Stimulated activated CD8-positive, alpha-beta memory T cell treated with anti-CD3 and anti-CD28 coated beads, Interleukin-7, amount 100 ng/mL, for 4 hours (primary cell): ENCODE measurements at places on chromosomes 3 and 15.

DNA sequence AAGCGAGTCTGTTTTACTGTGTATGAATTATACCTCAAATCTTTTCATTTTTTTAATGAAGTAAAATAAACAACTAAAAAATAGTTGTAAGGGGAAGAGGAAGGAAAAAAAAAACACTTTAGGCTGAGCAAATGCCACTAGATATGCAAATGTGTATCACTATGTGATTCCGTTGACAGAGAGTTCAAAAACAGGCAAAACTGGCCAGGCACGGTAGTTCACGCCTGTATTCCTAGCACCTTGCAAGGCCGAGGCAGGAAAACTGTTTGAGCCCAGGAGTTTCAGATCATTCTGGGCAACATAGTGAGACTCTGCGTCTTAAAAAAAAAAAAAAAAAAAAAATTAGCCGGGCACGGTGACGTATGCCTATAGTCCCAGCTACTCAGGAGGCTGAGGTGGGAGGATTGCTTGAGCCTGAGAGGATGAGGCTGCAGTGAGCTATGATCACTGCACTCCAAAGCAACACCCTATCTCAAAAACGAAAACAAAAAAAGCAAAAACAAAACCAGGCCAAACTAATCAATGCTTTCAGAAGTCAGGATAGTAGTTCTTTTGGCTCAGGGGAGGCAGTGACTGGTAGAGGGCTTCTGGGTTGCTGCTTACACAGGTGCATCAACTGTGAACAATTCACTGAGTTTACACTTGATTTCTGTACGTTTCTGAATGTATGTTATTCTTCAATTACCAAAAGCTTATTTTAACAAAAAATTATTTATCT, 7.4 kb downstream of the PRC1 start:
- no peak for DNase-seq

DNA sequence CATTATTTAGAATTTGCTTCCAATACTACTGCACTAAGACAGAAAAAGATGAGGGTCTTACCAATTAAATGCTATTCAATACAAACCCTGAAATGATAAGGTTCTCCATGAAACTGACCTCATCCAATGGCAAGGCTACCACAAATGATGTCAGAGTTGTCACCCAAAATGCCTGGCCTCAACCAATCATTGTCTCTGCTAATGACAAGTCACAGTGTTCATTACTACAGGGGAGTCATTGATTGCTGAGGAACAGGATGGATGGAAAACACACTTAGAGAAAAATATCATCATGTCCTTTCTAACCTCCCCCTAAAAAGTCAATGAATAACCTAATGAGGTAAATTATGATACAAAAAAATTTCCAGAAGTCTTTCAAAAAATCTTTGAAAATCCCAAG, 91.0 kb downstream of the FOXP1 start:
- no peak for DNase-seq

- DNase-seq: no peak
These were observed 8.0 kb downstream of the BCL2L10 start for GRCh38 chr15:52104532-52105004.

DNA sequence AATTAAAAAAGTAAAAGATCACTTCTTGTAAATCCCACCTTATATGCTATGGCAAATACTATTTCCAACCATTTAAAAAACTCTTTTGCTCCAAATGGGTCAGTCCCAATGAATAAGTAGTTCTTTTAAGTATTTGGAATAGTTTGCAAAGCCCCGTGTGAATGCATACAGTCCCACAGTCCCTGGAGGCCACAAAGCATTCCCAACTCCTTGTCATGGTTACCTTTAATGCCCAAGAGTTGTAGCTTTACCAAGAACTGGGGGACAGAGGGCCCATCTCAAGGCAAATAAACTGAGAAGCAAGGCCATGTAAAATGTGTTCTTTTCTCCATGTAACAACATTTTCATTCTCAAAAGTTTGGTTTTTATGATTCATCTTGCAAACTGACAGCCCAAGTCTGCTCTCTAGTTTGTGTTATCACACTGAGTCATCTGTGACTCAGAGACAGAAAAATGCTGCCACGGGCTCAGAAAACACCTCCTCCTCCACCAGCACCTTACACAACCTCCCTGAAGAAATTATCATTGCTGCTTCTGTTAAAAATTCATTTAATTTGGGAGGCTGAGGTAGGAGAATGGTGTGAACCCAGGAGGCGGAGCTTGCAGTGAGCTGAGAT, 336.2 kb downstream of the ERC2 start:
- no peak for DNase-seq

DNA sequence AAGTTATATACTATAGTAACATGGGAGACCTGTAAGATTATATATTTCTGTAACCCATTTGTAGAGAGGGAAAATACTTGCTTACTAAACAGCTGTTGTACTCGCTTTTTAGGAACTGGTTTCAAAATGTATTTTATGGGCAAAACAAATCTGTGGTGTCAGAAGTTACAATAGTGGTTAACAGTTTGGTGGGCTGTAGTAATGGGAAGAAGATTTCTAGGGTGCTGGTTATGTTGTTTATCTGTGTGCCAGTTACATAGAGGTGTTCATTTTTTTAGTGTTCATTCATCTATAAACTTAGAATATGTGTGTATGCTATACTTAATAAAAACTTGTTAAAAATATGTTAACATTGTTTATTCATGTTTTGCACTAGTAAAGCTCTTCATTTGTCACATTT, 42.1 kb downstream of the RNF111 start:
- no peak for DNase-seq

- DNase-seq: no peak
These were observed at the start of gene SCG5 for GRCh38 chr15:32641517-32642059. Gene SCG5 (plus strand): TSS chr15:32641710. CDS start chr15:32643593, 1,883 bp downstream.

DNA sequence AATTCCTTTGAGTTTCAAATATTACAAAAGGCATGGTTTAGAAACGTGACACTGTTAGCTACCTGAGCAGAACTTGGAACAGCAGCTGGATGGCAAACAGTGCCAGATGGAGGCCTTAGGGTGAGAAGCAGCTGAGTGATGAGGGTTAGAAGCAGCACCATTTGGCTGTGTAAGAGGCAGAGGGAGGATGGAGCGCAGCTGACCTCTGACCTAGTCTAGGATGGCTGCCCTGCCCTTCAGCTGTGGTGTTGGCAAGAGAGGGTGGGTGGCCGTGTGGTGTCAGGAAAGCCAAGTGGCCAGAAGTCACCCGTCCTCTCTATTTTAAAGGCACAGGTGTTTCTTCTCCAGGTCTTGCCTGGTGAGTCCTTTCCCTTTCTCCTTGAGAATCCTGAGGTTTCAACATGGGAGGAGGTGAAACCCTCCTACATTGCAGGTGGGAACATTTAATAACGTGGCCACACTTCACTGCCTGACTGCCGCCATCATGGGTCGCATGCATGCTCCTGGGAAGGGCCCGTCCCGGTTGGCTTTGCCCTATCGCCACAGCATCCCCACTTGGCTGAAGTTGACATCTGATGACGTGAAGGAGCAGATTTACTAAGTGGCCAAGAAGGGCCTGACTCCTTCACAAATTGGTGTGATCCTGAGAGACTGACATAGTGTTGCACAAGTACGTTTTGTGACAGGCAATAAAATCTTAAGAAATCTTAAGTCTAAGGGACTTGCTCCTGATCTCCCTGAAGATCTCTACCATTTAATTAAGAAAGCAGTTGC, 17.6 kb downstream of the BCL2L10 start:
- no peak for DNase-seq

DNA sequence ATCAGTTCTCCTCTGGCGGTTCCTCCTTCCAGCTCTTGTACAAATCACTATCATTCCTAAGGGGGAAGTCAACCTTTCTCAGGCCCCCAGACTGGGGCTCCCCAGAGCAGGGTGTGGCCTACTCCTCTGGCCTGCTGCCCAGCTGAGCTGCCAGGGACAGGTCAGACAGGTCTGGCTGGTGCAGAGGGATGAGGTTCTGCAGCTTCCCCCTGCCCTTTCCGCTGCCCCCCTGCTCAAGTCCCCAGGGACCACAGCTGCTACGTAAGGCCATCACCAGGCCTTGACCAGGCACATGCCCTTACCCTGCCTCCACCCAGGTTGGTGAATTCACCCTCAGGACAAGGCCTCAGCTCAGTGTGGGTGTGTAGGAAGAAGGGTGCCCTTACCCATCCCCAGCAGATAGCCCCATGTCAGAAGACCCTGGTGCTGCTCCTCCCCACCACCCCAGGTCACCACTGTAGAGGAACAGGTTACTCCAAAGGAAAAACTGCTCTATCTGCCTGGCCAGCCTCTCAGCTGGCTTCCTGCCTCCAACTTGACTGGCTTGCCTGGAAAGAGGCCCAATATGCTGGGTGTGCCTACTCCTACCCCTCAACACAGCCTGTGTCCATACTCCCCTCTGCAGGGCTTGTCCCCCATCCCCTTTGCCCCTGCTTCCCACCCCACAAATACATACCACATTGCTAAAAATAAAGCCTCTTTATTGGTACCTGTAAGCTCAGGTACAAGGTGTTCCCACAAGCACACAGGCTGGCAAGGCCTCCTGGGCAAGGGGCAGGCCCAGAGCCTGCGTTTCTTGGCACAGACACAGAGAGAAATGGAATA, 12.0 kb downstream of the CSRNP1 start:
- no peak for DNase-seq

GRCh38 chr3:166211451-166211850, 374.2 kb upstream of the BCHE start:
- no peak for DNase-seq

GRCh38 chr3:57952208-57952631, 56.0 kb upstream of the FLNB start:
- DNase-seq: no peak
